ENCODE measurements at places on chromosomes 6 and 20. TPM values are rescaled to one million over a fixed set of nuclear protein-coding genes. Genes with fewer than 3 reads are reported as not detected.

Gene HLA-DOB
- total RNA-seq, result 0.20 TPM

Gene TMC2
- total RNA-seq, result not detected

Gene CST2
- total RNA-seq, result 0.27 TPM

Gene RPS6KA2
- 0.26 TPM for total RNA-seq

Gene IL17A
- total RNA-seq, result not detected

Gene RWDD2A
- 1.9 TPM for total RNA-seq

Gene ZNF391
- 0.35 TPM for total RNA-seq

Gene ERVFRD-1
- total RNA-seq, result not detected

Gene PRICKLE4
- 0.64 TPM for total RNA-seq

Gene BTBD3
- total RNA-seq, result 14.4 TPM

Gene TCF15
- not detected for total RNA-seq

Gene LY6G5C
- total RNA-seq, result 1.1 TPM

Gene SLC22A2
- total RNA-seq, result 0.15 TPM

Gene TEAD3
- total RNA-seq, result 7.9 TPM

Gene IRF4
- total RNA-seq, result 0.46 TPM

Gene NRSN1
- not detected for total RNA-seq

Gene BPIFB4
- total RNA-seq, result not detected

Gene SEMG1
- total RNA-seq, result not detected

Gene BHLHE23
- total RNA-seq, result not detected

Gene TTLL9
- total RNA-seq, result 0.12 TPM

Gene TSHZ2
- not detected for total RNA-seq

Gene BPI
- total RNA-seq, result not detected

Gene UBE2C
- total RNA-seq, result 240 TPM
